Suprapubic skin (tissue), 4 donors: ENCODE measurements at places on chromosomes 4 and X. TPM values are rescaled to one million over a fixed set of nuclear protein-coding genes. Genes with fewer than 3 reads are reported as not detected.
A peak's percentile ranks its signal among the peaks of the same experiment; 100 is the strongest.

The NDP gene
- 0.36 TPM for total RNA-seq

The BEND4 gene
- not detected for total RNA-seq

The DHRSX gene
- total RNA-seq = 35.7 TPM

The ZFP92 gene
- not detected for total RNA-seq

The TSPAN5 gene
- 33.4 TPM for total RNA-seq

The MAEA gene
- 76.4 TPM for total RNA-seq

The S100G gene
- total RNA-seq = not detected

GRCh38 chr4:119011607-119011988 lies 122.9 kb downstream of the SYNPO2 start:
- no peak for DNase-seq

DNA sequence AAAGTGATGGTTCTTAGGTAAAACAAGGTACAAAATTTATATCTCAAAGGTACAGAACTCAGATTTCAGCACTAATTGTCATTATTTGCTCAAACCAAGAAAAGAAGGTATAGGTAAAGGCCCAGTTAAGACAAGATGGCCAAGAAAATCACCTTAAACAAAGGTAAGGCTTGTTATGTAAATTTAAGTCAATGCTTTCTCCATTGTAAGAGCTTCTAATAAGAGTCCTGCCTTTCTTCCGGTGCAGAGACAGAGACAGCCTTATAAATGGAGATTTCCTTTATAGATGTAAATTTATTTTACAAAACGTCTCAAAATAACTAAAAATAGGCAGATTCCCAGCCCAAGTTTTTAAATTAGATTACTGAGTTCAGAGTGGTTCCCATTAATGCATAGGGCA lies 89.9 kb downstream of the EDA start:
- DNase-seq = no peak

DNA sequence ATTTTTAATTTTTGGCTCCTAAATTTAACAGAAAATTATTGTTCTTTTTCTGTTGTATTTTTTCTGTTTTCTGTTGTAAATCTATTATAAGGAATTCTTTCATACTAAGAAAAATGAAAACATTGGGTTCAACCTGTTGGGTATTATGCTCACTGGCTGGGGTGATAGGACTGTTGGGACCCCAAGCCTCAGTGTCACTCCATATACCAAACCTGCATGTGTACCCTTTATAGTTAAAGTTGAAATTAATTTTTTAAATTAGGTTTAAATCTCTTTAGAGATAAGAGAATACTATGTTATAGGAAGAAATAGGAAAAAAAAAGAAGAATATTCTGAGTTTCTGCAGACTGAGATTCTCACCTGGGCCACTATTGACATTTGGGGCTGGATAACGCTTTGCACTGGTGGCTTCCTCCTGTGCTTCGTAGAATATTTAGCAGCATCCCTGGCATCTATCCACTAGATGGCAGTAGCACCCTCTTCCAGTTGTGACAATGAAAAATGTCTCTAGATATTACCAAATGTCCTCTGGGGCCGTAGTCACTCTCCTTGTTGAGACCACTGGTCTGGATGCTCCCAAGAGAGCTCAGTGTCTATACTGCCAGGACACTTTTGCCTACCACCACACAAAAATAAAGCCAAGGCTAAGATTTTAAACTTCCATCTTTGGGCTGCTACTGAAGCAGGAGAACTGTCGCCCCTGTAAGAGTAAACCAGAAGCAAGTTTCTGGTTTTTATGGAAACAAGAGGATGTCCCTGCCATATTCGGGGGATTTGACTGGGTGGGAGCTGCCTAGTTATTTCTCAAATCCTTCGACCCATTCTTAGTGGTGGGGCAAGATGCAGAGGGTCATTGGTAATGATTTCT lies 22.4 kb upstream of the CLTRN start:
- peak; percentile 66 for DNase-seq

DNA sequence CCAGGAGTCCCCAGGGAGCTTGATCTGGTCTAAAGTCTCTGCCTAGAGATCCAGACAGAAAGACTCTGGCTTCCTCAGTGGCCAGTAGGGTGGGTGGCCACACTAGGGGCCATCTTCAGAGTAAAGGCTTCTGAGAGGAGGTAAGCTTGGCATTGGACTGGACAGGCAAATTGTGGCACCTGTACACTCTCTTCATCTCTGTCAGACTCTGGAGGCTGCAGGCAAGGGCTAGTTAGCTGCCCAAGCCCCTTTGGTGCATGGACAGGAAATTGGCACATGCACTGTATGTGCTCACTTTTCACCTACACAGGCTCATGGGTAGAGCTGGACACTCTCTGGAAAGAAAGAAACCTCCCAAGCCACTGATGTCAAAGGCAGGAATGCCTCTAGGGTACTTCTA lies 142.8 kb downstream of the PJA1 start:
- DNase-seq = no peak

GRCh38 chrX:2351999-2352995 lies 148.5 kb downstream of the DHRSX start:
- DNase-seq = no peak

GRCh38 chrX:20372533-20372932 lies 105.8 kb upstream of the RPS6KA3 start:
- no peak for DNase-seq

DNA sequence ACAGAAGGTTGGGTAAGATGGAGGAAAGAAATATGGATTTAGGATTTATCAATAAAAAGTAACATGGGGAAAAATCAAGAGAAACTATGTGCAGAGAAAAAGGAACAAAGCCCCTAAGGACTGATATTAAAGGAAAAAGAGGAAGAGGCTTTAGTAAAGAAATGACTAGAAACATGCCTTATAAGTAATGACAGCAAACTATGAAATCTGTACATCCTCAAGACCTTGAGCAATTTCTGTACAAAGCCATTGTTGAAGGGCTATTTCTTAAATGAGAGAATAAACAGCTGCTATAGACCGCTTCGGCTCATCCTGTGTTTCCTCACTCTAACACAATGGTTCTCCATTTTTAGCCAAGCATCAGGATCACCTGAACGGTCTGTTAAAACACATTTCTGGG lies 180.3 kb upstream of the ATOH1 start:
- no peak for DNase-seq

GRCh38 chr4:168587411-168588125 lies 90.7 kb downstream of the PALLD start:
- DNase-seq = no peak

DNA sequence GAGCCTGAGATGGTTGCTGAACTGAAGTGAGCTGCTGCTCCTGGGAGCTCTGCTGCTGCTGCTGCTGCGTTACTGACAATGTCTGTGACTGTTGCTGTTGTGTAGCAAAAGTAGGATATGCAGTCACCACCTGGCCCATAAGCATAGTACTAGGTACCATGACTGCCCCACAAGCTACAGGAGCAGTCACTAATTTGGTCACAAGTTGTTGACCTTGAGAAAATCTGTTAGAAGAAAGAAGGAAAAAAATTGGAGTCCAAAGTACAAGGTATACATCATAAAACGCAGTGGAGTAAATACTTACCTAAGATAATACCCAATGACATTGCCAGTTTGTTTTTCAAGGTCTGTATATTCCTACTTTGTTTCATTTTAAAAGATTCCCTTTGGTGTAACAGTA lies 42.6 kb downstream of the TMEM165 start:
- no peak for DNase-seq

- no peak for DNase-seq
Measured at GRCh38 chrX:22037911-22038537, 5.9 kb downstream of the PHEX start.

GRCh38 chr4:168787801-168788595 lies 222.1 kb downstream of the CBR4 start:
- DNase-seq = no peak

DNA sequence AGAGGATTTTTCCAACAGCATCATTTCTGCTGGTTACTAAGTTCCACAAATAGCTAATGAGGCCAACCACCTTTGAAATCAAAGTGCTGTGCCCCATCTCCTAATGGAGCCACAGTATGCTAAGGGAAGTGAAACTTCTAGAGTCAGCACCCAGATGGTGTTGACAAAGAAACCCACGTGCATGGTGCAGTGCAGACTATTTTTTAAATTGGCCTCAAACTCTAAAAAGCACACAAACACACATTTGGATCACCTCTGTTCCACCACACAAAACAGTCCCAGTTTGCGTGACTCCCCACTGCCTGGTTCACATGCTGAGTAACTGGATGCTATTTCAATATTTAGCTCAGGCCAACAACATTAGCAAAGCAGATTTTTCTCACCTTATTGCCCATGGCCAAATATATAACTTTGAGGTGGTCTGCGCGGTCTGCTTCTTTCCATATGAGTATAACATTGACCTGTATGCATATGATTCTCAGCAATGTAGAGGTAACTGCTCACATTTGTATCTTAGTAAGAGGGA lies 69.9 kb downstream of the AMELX start:
- no peak for DNase-seq
